ENCODE measurements at places on chromosomes 4 and X.

GRCh38 chr4:182142176-182143085, 100.8 kb upstream of the TENM3 start:
- no peak for DNase-seq

- no peak for DNase-seq
Observed at GRCh38 chrX:11386001-11386523, 92.8 kb downstream of the AMELX start.

DNA sequence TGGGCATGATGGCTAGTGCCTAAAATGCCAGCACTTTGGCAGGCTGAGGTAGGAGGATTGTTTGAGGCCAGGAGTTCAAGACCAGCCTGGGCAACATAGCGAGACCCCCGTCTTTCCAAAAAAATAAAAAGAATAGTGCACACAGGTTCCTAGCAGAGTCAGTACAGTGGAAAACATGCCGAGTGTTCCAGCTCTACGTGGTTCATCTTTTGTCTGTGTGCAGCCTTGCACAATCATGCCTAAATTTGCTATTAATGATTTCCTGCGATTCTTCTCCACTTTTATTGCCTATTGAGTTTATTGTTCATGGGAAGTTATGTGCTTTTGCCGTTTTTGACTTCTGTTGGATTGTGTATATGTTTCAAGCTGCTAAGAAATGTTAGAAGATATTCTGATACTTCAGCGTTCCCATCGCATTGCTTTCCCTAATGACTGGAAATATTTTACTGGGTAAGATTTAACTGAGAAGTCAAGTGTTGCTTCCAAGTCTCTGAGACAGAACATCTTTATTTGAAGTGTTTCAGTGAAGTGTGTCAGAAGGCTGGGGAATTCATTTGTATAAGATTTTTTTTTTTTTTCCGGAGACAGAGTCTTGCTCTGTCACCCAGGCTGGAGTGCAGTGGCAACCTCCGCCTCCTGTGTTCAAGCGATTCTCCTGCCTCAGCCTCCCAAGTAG, 11.3 kb downstream of the DOCK11 start:
- DNase-seq = no peak

- DNase-seq = no peak
Observed at GRCh38 chrX:152932598-152933175, 34.8 kb downstream of the ZNF185 start.

GRCh38 chrX:78653118-78653822, 5.9 kb downstream of the RTL3 start:
- DNase-seq = no peak

DNA sequence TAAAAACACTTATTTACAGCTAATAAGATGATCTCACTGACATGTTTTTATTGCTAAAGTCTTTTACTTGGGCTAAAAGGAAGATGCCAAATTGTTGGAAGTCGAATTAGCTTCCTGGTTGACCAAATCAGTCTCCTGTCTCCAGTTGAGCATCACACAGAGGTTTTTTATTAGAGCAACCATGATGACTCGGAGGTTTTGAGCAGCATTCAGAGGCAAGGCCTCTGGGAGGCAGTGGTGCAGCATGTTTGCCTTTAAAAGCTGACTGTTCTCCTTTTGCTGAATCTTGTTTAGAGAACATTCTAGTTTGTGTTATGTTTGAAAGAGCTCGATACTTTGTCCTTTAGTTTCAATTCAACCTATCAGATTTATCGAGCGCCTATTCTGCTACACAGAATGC, 2.1 kb downstream of the UCHL1 start:
- no peak for DNase-seq

DNA sequence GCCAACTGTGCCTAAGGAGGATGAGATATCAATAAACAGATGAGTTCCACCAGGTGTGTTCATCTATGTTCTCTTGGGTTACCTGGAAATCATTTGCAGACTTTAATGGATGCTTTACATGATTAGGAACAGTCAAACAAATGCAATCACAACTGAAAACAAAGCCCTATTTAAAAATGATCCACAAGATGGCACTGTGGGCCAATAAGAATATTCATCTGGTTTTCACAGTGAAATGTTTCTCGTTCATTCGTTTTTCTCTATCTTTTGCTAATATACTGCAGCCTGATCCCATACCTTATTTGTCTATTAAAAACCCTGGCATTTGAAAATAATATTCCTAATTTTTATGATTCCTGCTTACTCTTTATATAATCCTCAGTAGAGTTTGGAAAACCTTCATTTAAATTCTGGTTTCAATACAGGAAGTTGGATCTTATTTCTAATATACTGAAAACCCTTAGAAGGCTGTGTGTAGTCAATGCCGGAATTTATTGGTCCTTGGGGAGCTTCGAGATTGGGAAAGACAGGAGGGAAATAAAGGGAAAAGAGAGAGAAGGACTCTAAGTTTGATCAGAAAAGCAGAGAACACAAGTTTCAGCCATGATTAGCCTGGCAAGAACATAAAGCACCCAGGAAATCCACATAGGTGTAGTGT, 63.8 kb upstream of the TAPT1 start:
- no peak for DNase-seq

DNA sequence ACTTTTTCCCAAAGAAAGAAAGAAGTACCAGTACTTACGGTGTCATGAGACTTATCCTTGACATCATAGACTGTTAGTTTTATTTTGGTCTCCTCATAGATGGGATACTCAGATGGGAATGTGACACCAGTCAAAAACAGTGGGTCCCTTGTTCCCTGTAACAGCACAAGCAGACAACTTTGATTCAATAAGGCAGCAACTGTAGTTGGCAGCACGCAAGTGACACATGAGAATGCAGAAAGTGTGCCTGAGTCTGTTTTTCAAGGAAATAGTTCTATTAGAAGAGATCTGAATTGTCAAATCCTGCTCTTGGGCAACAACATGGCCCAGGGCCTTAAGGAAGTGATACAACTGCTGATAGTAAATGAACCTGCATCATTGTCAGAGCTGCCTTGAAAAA, 443.2 kb downstream of the INPP4B start:
- no peak for DNase-seq

- DNase-seq = no peak
Observed at GRCh38 chrX:100973411-100973810, 3.9 kb downstream of the ARL13A start.

GRCh38 chr4:143355540-143356217, 19.0 kb downstream of the GAB1 start:
- no peak for DNase-seq
